ENCODE measurements at places on chromosomes 13 and 19.
A peak's percentile ranks its signal among the peaks of the same experiment; 100 is the strongest.

- DNase-seq: no peak
Observed at GRCh38 chr13:20706661-20707060, 3.2 kb downstream of the IL17D start.

DNA sequence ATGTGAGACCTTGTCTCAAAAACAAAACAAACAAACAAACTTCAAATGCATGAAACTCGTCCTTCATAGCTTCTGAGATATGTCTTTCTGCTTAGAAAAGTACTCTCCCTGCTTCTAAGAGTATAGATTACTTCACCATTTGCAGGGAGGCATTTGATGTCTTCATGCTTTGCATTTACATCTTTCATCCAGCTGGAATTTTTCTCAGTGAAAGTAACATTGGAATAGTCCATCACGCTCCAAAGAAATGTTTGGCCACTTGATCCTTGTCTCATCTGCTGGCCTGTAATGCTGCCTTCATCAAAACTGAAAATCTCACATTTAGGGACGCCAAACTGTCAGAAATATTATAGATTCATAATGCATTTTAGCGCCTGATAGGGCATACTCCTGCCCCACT, 19.2 kb downstream of the PNMA8A start:
- DNase-seq: no peak

- DNase-seq: no peak
Observed at GRCh38 chr19:45294291-45295029, 28.2 kb downstream of the CKM start.

- no peak for DNase-seq
Observed at GRCh38 chr19:38944981-38945506, 14.3 kb downstream of the MRPS12 start.

- DNase-seq: no peak
Observed at GRCh38 chr13:41942462-41943094, 18.3 kb downstream of the VWA8 start.

DNA sequence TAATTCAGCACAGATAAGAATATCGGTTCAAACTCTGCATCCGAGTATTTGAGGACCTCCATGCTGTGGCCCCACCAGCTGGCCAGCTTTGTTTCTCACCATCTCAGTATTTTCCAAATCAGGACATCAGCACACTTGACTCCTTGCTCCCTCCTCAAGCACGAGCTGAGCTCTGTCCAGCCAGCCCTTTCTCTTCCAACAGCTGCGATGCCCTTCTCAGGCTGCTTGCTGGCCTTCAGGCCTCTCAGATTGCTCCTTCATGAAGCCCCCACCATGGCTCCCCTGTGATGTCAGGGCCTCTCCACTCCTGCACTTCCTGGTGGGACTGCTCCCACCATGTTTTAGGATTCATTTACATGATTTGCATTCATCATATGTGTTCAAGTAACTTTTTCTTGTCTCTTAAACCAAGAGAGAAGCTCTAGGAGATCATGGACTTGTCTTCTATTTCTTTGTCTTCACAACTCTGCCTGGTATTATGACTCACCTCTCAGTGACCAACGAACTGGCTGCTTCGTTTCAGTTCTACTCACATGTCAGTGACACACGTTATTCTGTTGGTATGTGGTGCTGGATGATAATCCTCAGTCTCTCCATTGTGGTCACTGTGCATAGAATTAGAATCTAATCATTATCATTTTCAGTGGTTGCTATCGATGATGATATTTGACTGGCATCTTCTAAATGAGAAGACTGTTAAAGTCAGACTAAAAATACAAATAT, 471.7 kb downstream of the EFNB2 start:
- DNase-seq: no peak

DNA sequence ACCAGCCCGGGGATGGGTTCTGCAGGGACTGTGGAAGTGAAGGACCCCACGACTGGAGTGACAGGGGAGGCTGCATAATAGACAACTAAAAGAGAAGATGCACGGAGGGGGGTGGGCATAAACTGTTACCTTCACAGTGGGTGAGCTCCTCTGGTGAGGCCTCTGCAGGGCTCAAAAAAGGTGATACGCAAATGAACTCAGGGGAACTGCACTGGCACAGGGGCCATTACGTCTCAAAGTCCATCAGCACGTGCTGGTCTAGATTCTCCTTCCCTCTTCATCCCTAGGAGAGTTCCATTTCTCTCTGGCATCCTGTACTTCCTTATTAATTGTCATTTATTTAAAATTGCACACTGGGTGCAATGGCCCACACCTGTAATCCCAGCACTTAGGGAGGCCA, 8.1 kb upstream of the FFAR2 start:
- DNase-seq: no peak

GRCh38 chr19:6092329-6093286, 17.7 kb downstream of the RFX2 start:
- DNase-seq: peak; percentile 78

DNA sequence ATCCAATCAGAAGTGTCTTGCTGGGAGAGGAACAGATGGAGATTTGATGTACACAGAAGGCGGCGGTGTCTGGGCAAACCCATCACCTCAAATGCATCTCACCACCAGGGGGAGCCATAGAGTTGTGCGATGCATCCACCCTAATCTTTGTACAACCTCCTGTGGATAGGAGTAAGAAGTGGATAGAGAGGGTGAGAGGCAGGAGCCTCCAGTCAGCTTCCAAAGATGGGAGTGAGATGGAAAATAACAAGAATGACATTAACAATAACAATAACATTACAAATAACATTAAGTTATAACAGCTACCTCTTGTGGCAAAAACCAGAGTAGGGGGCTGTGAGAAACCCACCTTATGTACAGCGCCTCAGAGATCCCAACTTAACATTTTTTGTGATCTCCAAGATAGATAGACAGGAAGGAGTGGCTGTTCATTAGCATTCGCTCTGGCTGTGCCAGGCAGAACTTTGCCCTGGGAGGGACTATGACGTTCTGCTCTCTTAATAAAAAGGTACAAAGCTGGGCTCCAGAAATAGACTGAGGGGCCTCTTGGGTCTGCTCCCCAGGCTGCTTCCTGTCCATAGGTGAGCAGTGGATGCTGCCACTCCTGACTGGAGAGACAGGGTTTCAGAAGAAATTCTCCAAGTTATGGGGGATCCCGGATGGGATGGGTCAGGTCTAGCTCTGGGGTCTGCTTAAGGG, 5.2 kb upstream of the CEACAM18 start:
- DNase-seq: peak; percentile 1

DNA sequence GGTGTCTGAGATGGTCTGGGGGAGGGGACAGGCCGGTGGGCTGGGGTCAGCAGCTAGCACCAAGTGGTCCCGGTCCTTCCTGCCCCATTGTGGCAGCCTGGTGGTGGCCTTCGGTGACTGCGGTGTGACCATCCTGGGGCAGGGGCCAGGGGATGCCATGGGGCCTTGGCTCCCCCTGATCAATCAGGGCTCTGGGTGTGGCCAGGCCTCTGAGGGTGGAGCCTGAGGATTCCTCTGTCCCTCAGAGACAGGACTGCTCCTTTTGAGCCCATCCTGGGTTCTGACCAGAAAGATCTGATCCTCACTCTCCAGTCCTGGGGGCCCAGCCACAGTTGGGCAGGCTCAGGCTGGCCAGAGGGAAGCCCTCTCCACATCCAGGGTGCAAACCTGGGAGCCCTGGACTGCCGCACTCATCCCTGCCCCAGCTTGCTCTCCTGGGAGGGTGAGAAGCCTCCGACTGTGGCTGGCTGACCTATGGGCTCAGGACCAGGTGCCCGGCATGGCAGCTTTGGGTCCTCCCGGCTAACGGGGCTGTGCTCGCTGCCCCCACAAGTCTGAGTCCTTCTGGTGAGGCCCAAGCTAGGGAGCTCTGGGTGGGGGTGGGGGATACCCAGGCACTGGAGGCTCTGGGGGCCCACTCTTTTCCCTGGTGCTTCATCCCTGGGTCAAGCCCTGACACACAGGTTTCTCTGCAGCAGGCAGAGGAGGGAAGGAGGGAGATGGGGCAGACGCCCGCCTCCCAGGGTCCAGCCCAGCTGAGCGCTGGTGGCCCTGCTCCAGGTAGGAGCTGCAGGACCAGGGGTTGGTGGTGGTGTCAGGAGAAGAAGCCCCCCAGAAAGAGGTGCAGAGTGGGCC, 59.5 kb downstream of the IER2 start:
- no peak for DNase-seq

DNA sequence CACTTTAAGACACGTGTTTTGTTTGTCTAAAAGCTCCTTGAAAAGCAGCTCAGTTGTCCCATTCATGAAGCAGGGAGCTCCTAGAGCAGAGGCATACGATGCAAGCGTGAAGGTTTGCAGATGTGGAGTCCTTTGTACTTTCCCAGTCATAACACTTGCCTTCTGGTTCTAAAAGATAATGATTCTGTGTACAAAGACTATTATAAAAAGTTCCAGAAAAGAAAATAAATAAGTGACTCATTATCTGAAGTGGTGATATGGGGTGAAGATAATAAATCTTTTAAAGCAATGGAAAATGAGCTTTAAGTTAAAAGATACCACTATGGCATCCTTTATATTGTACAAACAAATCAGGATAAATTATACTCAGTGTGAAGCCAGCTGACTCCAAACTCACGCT, 569.9 kb downstream of the MYO16 start:
- no peak for DNase-seq

GRCh38 chr13:112882555-112883024, 86.4 kb upstream of the MCF2L start:
- DNase-seq: no peak

DNA sequence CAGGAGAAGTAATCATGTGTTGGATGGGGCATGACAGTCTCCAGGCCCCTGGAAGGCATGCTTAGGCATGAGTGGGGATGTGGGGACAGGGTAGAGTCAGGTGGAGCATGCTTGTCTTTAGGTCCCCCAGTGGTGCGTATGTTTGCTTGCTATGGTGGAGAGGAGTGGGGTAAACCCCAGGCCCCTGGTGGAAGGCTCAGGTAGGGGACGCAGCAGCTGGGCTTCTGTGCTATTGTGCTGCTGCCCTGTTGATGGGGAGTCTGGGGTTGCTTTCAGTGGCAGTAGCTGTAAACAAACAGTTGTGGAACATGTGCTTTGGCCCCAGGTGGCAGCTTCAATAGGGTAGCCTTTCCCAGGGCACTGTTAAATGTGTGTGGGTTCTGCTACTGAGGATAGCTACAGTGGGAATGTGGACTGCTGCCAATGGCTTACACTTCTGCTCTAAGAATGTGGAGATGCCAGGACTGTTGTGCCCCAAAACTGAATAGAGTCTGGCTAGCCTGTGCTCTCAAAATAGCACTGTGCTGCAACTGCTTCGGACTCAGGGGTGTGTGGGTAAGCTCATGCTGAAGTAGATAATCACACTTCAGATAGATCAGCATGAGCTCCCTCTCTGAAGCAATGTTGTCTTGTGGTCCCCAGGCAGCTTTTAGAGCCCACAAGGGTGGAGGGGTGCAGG, 1257.3 kb downstream of the DIAPH3 start:
- no peak for DNase-seq

DNA sequence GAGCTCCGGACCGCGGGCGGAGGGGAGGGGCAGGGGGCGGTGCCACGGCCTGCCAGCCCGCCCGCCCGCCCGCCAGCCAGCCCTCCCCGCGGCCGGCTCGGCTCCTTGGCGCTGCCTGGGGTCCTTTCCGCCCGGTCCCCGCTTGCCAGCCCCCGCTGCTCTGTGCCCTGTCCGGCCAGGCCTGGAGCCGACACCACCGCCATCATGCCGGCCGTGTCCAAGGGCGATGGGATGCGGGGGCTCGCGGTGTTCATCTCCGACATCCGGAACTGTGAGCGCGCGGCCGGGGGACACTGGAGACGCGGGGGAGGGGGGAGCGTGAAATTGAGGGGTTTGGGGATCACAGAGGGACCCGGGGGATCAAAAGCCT, at the start of gene AP2A1:
Gene AP2A1, plus strand, starts transcription at position 72 of the 370 bp plus-strand sequence. Its CDS starts 133 bp downstream, at position 205.
- no peak for DNase-seq

GRCh38 chr13:48505597-48506091, 27.2 kb downstream of the RCBTB2 start:
- no peak for DNase-seq

DNA sequence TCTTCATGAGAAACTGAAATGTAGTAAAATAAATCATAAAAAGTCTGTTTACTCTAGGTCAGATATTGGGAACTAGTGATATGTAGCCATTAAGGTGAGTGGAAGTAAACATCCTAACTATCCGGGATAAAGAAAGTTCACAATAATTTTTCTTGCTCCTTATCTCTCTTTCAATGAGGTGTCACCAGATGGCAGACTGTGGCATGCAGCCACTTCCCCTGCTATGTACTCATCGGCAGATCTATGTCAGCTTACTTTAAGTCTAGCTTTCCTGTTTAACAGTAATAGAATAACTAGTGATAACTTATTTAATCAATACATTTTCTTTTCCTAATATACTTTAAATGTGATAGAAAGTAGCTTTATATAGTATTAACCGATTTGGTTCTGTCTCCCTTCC, 181.9 kb downstream of the NDFIP2 start:
- DNase-seq: no peak

DNA sequence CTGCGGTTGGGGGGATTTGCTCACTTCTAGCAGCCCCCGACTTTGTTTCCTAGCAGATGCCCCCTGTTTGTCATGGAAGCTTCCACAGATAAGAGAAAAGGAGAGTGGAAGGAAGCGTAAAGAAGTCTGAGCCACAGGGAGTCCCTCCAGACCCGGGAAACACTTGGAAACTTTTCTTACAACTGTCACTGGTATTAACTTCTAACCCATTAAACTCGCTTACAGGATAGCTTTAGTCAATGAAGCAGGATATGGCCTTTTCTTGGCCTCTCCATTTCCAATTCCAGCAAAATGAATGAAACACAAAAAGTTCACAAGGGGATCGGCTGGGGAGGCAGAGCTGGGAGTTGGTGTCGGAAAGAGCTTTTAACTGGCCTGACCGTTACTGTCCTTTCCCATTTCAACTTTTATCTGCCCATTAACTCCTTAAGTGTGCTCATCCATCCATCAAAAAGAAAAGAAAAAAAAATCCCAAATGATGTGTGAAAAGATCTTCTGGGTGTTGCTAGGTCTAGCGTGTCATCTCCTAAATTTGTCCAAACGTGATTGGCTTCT, 231.9 kb upstream of the ARGLU1 start:
- DNase-seq: no peak

DNA sequence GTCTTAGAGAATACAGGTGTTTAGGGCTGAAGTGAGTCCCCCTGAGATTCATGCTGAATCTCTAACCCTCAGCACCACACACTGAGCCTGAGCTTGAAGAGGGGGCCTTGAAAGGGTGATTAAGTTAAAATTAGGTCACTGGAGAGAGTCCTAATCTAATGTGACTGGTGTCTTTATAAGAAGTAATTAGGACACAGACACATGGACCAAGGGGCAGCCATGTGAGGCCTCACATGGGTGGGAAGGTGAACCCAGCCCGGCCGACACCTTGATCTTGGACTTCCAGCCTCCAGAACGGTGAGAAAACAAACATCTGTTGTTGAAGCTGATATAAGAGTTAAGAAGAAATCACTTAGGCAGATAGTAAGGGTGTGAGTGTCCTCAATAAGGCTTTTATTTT, 7.1 kb upstream of the RAB20 start:
- DNase-seq: no peak

Data from NCI-H510A treated with DMSO at 0.1 percent for 48 hours (cell line).